ENCODE measurements at places on chromosomes 6 and 20. TPM values are rescaled to one million over a fixed set of nuclear protein-coding genes. Genes with fewer than 3 reads are reported as not detected.

GRCh38 chr20:9500121-9500520, 14.3 kb upstream of the LAMP5 start:
- DNase-seq: no peak

- no peak for DNase-seq
Observed at GRCh38 chr20:1883986-1884385, 11.2 kb upstream of the SIRPA start.

GRCh38 chr6:123638865-123639264, 2.1 kb upstream of the TRDN start:
- DNase-seq: no peak

Gene TTK
- 62.2 TPM for total RNA-seq

DNA sequence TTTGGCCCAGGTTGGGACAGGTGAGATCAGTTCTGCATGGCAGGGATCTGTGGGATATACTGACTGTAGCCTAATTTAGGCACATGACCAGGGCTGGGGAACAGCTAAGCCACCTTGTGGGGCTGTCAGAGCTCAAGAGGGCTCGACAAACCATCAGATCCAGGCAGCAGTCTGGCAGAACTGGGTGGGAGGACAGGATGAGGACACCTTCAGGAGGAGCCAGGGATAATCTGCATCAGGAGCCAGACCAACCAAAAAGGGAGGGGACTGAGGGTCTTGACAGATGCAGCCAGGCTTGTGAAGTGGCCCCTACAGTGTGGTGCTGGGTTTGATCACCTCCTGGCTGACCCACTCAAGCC, 123.4 kb downstream of the MAFB start:
- DNase-seq: no peak

- DNase-seq: no peak
Observed at GRCh38 chr20:47099825-47100441, 205.3 kb downstream of the EYA2 start.

DNA sequence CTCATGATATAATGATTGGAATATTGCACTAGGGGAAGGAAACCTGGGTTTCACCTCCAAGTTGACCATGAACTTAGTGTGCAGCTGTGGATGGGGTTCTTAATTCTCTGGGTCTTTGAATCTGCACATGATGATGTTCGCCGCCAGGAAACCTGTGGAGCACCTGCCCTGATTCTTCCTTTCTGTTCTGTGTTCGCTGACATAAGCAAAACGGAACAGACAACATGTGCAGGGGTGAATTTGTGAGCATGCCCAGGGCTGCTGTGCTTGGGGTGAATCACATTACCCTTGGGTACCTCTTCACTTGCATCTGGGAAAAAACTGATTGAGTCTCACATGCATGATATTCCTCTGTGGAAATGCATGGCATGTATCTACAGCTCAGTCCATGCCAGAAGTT, 48.8 kb downstream of the CAP2 start:
- DNase-seq: no peak

GRCh38 chr6:71262914-71263313, 25.7 kb upstream of the OGFRL1 start:
- DNase-seq: no peak

Data from H1 (cell line).